ENCODE measurements at places on chromosomes 1 and 21.

DNA sequence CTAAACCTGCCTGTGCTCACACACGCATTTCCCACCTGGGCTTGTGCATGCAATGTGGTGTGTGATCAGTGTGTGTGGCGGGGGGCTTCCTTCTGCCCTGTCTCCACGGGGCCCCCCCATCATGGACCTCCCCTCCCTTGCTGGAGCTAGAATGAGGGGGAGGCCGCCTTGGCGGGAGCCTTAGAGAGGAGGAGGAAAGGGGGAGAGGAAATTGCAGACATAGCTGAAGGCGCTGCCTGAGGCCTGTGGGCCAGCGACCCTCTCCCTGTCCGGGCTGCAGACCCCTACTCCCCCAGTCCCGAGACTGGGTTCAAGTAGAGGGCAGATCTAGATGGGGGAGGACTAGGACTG lies 883 bp upstream of the EVA1B start:
- no peak for DNase-seq

DNA sequence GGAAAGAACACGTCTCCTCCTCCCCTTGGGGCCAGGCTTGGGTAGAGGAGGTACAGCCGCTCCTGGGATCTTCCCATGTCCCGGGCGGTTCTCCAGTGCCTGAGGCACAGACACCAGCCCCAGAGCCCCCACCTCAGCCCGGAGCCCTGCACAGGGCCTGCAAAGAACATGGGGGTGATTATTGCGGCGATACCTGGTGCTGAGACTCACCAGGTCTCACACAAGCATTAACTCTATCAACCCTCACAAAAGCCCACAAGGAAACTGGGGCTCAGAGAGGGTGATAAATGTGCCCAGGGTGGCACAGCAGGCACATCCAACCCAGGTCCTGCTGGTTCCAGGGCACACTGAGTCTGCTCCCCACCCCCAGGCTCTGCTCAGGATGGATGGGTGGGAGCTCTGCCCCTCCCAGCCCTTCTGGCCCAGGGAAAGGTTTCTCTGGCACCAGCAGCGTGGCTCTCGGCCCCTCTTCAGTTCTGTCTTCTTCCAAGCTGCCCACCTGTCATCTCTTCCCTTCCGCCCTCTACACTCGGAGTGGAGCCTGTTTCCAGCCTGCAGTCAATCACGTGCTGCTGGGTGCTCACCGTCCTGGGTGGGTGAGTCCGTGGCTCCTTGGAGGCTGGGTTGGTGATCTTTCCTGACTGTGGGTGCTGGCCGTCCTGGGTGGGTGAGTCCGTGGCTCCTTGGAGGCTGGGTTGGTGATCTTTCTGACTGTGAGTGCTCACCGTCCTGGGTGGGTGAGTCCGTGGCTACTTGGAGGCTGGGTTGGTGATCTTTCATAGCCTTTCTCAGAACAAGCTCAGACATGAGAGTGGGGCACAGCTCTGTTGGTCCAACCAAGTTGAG lies 53.6 kb upstream of the AJAP1 start:
- no peak for DNase-seq

GRCh38 chr1:66685670-66686069 lies 66.6 kb upstream of the DYNLT5 start:
- no peak for DNase-seq

DNA sequence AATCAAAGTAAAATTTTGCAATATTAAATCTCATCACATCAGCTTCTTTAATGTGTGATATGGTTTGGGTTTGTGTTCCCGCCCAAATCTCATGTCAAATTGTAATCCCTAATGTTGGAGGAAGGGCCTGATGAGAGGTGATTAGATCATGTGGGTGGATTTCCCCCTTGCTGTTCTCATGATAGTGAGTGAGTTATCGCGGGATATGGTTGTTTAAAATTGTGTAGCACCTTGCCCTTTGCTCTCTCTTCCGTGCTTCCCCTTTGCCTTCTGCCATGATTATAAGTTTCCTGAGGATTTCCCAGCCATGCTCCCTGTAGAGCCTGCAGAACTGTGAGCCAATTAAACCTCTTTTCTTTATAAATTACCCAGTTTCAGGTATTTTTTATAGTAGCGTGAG lies 131.9 kb downstream of the ZNF326 start:
- no peak for DNase-seq

DNA sequence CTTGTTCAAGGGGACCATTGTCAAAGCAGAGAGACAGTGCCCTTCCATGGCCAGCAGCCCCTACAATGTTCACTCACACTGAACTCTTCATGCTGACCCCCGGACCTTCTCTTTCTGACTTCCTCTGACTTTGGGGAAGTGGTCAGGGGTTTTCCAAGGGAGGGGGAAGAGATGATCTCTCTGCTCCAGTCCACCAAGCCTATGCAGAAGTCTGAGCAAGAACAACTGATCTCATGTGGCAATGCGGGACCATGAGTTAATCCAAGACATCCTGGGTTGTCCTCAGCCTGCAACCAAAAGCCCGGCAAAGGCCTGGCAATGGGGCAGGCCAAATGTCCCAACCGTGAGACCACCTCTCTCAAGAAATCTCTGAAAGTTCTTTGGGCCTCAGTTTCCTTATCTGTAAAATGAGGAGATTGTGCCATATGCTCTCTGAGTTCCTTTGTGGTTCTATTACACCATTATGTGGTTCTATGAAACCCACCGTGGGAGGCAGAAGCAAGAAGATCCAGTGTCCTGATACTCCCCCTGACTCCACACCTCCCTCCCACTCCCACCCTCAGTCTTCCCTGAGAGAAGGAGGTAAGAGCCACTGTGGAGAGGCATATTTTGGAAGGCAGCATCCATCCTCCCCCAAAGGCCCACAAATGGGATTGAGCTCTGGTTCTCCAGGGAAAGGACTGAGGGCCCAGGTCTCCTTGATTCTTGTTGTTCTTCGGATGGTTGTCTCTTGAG lies 11.8 kb upstream of the ARHGEF2 start:
- DNase-seq: no peak

- DNase-seq: no peak
Measured at GRCh38 chr1:24955161-24955560, 25.1 kb upstream of the RUNX3 start.

DNA sequence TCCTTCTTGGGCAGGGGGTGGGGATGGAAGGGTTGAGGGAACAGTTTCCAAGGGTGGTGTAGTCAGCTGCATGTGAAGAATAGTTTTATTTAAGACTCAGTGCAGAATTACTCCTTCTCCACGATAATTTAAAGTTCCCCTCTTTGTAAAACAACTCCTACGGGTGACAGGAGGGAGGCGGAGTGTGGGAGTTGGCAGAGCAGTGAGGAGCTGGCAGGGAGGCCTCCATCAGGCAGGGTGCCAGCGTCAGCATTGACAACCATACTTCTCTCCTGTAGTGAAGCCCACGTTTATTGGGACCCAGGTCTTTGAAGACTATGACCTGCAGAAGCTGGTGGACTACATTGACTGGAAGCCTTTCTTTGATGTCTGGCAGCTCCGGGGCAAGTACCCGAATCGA lies 93.8 kb downstream of the MTR start:
- DNase-seq: no peak

GRCh38 chr1:231612393-231613089 lies 14.0 kb upstream of the DISC1 start:
- DNase-seq: no peak
